ENCODE measurements at places on chromosomes 4 and X.

GRCh38 chr4:14863418-14864364 is 138.6 kb upstream of the CPEB2 start:
- DNase-seq: no peak

GRCh38 chrX:19724409-19724808 is 163.0 kb downstream of the SH3KBP1 start:
- DNase-seq: no peak

- peak; percentile 64 for DNase-seq
Measured at GRCh38 chr4:17785858-17786257, 4.4 kb upstream of the FAM184B start.

DNA sequence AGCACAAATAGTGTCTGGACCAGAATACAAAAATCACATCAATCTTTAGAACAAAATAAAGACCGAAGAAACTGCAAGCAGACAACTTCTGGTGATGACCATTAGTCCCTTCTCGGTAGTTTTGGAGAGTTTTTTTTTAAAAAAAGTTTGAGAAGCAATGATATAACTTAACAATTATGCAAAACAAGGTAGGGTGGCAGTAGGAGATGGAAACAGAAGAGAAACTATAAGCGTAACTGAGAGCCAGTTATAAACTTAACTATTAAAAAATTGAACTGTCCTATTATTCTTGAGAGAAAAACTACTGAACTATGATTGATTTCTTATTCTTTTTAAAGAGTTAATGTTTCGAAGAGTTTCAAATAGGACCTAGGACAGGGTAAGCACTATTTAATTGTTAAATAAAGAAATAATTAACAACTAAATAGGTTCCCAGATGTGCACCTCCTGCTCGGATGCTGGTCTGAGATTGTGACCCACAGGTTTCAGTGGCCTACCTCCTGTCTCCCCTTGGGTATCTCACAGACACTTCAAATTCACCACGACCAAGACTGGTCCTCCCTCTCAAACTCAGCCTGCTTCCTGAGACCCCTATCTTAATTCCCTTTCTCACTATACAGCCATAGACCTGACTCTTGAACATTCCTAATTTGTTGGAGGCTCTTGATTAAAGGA is 81.3 kb downstream of the LEF1 start:
- no peak for DNase-seq

GRCh38 chrX:8728932-8729535 is 2.9 kb downstream of the ANOS1 start:
- DNase-seq: peak; percentile 1

GRCh38 chrX:77918568-77918967 is 8.1 kb downstream of the ATP7A start:
- no peak for DNase-seq

DNA sequence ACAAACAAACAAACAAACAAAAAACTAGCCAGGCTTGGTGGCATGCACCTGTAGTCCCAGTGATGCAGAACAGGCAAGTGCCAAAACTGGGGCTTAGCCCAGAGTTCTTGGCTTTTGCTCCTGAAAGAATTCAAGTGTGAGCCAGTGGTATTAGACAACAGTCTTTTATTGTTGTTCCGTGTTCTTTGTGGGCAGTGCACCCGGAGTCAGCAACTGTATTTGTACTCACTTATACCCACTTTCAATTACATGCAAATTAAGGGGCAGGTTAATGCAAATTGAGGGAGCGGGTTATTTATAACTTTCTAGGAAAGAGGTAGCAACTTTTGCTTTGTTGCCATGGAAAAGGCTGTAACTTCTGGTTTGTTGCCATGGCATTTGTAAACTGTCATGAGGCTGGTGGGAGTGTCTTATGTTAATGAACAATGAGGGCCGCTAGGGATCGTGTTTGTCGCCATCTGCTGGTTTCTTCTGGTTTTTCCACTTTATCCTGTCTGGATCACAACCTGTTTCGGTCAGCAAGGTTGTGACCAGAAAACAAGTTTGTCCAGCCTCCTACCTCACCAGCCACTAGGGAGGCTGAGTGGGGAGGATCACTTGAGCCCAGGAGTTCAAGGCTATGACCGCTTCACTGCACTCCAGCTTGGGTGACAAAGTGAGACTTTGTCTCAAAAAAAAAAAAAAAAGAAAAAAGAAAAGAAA is 88.8 kb upstream of the ESX1 start:
- DNase-seq: peak; percentile 91

- DNase-seq: no peak
Measured at GRCh38 chr4:82282875-82283274, 90.9 kb downstream of the HNRNPD start.

GRCh38 chr4:164192844-164193243 is 561.1 kb upstream of the SMIM31 start:
- DNase-seq: no peak

DNA sequence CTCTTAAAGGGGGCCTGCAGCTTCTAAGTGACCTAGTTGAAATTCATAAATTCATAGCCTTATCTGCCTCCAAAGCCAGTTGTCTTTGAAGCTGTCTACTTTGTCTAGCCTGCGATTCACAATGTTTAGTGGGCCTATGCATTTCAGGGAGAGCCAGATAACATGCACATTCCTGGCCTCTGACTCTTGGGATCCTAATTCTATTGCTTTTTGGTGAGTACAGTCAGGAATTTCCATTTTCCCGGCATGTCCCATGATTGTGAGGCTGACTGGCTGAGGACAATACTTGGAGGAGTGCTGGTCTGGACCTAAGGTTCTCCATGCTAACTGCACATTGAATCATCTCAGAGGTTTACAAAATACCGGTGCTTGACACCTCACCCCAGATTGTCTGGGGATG is 155.0 kb downstream of the MSL3 start:
- DNase-seq: no peak

- DNase-seq: no peak
Measured at GRCh38 chr4:3396600-3396999, 45.2 kb upstream of the HGFAC start.

DNA sequence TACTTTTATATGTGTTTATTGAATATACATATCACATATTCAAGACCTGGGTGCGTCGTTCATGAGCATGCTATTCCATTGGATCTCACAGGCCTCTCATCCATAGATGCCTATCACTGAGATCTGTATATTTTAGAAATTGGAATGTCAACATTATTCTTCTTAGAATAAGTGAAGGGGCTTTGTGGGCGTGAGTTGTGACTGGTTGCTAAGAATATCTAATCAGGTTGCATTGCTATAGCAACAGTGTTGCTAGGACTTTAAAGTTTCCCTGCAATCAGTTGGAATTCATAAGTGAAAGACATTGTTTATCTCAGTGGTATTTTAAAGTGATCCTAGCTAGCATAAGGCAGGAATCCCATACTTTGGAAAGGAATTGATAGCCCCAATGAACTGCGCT is 36.7 kb upstream of the ANK2 start:
- DNase-seq: peak; percentile 3

GRCh38 chr4:165308606-165309005 is 18.9 kb upstream of the MSMO1 start:
- DNase-seq: no peak

DNA sequence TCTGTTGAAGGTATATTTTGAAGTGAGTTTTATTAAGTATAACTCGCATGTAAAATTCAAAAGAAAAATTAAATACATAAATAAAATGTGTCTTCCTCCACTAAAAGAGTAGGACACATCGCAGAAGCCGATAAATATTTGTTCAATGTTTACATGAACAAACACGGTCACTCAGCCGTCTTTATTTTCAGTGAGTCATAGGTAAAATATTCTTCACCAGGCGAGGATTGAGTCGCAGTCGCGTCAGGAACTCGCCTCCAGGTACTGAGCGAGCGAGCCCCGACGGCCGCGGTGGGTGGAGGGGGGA is 271 bp upstream of the FUNDC2 start:
- DNase-seq: no peak

DNA sequence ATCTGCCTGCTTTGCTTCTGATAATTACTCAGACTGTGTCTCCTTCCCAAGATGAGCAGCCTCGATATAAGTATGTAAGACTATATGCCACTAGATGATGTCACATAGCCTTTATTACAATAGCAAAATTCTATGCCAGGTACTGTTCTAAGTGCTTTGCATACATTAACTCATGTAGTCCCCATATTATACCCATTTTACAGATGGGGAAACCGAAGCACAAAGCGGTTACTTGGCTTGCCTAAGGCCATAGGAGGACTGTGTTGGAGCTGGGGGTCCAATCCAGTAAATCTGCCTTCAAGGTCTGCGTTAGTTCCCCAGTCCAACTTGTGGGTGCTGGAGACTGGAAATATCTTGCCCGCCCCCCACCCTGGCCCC is 826 bp upstream of the SCML1 start:
- DNase-seq: peak; percentile 59

DNA sequence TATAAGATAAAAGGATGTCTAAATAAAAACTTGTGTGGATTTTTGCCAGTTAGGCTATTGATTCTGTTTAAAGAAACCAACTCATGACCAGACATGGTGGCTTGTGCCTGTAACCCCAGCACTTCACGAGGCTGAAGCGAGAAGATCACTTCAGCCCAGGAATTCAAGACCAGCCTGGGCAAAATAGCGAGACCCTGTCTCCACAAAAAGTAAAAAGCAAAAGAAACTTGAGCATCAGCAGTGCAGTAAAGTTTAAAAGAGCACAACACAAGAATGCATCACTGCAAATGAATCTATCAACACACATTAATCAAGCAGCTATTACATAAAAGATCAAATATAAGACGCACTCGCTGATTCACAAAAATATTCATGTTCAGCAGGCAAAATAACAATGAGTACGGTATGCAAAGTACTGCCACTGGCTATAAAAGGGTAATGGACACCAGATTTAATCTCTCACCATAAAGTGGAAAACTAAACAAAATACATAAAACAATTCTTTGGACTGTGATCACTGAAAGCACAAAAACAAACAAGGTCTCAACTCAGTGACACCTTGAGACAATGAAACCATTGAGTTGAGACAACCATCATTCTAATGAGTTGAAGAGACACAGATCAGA is 41.3 kb downstream of the LRBA start:
- DNase-seq: peak; percentile 8
